ENCODE measurements at places on chromosomes 3 and 15.

GRCh38 chr3:134334901-134335280 lies 39.4 kb downstream of the AMOTL2 start:
- DNase-seq, result no peak

DNA sequence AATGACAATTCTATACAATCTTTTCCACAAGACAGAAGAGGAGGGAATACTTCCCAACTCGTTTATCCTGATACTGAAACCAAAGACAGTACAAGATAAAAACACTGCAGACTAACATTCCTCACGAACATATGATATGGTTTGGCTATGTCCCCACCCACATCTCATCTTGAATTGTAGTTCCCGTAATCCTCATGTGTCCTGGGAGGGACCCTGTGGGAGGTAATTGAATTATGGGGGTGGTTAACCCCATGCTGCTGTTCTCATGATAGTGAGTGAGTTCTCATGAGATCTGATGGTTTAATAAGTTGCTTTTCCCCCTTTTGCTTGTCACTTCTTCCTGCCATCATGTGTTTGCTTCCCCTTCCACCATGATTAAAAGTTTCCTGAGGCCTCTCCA lies 83.9 kb upstream of the PROK2 start:
- DNase-seq, result no peak

GRCh38 chr3:66106788-66107187 lies 68.1 kb upstream of the MAGI1 start:
- DNase-seq, result no peak

DNA sequence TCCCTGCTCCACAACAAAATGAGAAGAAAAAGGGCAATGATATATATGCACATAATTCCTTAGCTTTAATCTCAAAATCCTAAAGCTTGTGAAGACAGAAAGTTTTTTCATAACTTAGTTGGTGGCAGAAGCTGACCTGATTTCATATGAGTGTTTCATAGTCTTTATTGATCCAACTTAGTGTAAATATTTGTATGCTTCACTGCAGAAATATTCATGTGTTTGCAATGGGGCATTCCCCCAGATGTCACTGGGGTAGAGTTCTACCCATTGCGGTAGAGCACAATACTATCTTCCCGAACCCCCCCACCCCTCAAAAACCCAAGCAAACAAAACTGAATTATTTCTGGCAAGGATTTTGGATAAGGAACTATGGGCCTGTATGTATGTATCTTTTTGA lies 221.2 kb downstream of the THRB start:
- DNase-seq, result no peak

GRCh38 chr15:75195122-75195765 lies 6.4 kb upstream of the C15orf39 start:
- no peak for DNase-seq

- DNase-seq, result no peak
These were observed 5.1 kb upstream of the PLXNA1 start for GRCh38 chr3:126977821-126978220.

DNA sequence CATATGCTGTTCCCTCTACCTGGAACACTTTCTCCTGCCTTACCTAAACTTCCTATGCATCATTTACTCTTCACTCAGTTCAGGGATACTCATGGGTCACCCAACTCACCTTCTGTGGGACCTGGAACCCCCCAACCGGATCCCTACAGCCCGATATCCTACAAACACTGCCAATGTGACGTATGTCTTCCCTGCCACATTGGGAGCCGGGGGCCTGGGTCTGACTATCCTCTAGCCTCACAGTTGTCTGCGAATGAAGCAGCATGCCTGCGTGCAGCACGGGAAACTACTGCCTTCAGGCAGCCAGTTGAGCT lies 405 bp downstream of the NPRL2 start:
- no peak for DNase-seq

- DNase-seq, result no peak
These were observed 61.0 kb downstream of the TPRG1 start for GRCh38 chr3:189232790-189233189.
